Neural crest cell (in vitro differentiated cells): ENCODE measurements at places on chromosomes 5 and 9.

DNA sequence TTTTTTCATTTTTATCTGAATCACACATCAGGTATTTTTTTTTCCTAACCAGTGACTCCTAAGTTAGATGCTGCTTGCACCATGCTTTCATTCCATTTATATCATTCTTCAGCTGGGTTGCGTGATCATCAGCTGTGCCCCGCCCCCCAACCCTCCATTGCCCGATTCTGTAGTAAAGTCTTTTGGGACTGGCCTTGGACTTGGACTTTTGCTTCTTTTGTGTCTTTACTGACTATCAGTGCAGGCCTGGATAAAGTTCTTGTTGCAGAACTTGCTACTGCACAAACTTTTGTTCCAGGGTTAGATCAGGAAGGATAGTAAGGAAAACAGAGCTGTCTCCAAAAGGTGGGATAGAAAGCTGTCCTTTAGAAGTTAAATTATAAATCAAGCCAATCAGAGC, 38.5 kb downstream of the SLC22A5 start:
- no peak for DNase-seq

- DNase-seq: no peak
These were observed 31.2 kb upstream of the RNU6ATAC start for GRCh38 chr9:134195558-134195957.

DNA sequence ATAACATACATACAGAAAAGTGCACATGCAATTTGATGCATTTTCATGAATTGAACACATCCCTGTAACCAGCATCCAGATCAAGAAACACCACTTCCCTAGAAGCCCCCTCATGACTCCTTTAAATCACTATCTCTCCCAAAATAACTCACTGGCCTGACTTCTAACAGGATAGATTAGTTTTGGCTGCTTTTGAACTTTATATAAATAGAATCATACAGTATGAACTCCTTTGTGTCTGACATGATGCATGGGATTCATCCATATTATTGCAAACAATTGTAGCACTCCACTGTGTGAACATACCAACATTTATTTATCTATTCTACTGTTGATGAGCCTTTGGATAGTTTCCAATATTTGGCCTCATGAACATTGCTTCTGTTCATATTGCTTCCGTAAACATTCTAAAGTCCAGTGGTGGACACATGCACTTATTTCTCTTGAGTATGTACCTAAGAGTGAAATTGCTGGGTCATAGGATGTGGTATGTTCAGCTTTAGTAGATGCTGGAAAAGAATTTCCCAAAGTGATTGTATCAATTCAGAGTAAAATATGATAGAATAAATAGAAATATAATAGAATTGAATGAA, 148.7 kb upstream of the GDNF start:
- no peak for DNase-seq

GRCh38 chr5:24163091-24163490, 481.7 kb downstream of the CDH10 start:
- DNase-seq: no peak

GRCh38 chr5:178854284-178854683, 5.5 kb upstream of the ZNF354B start:
- no peak for DNase-seq

DNA sequence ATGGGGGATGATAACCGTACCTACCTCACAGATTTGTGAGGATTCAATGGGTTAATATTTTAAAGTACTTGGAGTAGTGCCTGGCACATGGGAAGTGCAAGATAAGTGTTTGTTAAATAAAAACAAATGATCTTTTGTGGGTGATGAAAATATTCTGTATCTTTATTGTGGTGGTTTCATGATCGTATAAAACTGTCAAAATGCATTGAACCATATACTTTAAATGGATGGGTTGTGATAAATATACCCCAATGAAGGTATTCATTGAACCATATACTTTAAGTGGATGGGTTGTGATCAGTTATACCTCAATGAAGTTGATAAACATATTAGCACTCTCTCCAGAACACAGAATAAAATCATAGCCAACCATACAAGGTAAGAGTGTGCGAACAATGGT, 234.5 kb downstream of the CRB2 start:
- no peak for DNase-seq
